Nasal cavity respiratory epithelium epithelial cell of viscerocranial mucosa (primary cell): ENCODE measurements at places on chromosomes 12 and 14. TPM values are rescaled to one million over a fixed set of nuclear protein-coding genes. Genes with fewer than 3 reads are reported as not detected.

The NUDT14 gene
- 23.4 and 31.1 TPM in 2 replicates for total RNA-seq

The CCDC38 gene
- under 0.01 TPM in 1 of 2 replicates, not detected in the other for total RNA-seq

The KLRB1 gene
- not detected in 2 replicates for total RNA-seq

The OTOGL gene
- total RNA-seq = under 0.01 TPM in 1 of 2 replicates, not detected in the other

The CD9 gene
- total RNA-seq = 383 and 653 TPM in 2 replicates

The TAS2R13 gene
- total RNA-seq = under 0.01 and 3.3 TPM in 2 replicates

The DDN gene
- total RNA-seq = 0.28 and 0.68 TPM in 2 replicates

The PLEKHH1 gene
- total RNA-seq = 2.7 and 5.5 TPM in 2 replicates

The GPRC5A gene
- total RNA-seq = 18.8 and 20.4 TPM in 2 replicates

The CMA1 gene
- total RNA-seq = not detected in 2 replicates

The LRRC9 gene
- under 0.01 and 0.07 TPM in 2 replicates for total RNA-seq

The RNU4-1 gene
- under 0.01 TPM in 1 of 2 replicates, not detected in the other for total RNA-seq

The SLC10A1 gene
- under 0.01 TPM in 1 of 2 replicates, not detected in the other for total RNA-seq

The FSCB gene
- not detected in 2 replicates for total RNA-seq
